ENCODE measurements at places on chromosomes 1 and 21.
A peak's percentile ranks its signal among the peaks of the same experiment; 100 is the strongest.

GRCh38 chr1:37655274-37655673 lies 20.6 kb upstream of the RSPO1 start:
- no peak for DNase-seq

- no peak for DNase-seq
These were observed 151.8 kb downstream of the MIS18A start for GRCh38 chr21:32127081-32127480.

DNA sequence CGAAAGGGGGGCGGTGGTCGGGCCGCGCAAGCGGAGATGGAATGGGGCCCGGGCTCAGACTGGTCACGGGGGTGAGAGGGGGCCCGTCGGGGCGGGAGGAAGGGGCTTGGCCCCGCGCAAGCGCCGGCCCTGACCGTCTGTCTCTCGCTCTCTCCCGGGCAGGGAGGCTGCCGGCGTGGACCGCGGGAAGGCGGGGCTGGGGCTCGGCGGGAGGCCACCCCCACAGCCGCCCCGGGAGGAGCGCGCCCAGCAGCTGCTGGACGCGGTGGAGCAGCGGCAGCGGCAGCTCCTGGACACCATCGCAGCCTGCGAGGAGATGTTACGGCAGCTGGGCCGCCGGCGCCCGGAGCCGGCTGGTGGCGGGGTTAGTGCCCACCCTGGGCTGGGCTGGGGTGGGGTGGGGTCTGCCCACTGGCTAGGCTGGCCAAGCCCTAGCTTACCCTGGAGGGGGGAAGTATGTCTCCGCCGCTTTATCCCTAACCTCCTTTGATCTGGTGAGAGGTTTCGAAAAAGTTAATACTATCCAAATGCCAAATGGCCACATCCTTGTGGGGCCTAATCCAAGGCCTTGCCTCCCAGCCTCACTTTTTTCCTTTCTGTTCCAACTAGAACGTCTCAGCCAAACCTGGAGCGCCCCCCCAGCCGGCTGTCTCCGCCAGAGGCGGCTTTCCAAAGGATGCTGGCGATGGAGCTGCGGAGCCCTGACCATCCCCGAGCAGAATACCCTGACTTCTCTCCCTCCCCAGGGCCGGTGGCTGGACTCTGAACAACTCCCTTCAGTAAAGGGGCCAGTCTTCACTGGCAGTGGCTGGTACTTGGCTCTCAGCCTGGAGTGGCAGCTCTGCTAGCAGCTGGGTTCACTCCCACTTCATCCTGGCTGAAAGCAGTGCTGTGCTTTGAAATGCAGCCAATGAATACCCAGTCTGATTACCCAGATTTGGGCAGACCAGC lies 636 bp upstream of the YRDC start:
- DNase-seq = peak; percentile 63

- DNase-seq = no peak
These were observed 50.6 kb downstream of the LMO4 start for GRCh38 chr1:87379306-87379705.

DNA sequence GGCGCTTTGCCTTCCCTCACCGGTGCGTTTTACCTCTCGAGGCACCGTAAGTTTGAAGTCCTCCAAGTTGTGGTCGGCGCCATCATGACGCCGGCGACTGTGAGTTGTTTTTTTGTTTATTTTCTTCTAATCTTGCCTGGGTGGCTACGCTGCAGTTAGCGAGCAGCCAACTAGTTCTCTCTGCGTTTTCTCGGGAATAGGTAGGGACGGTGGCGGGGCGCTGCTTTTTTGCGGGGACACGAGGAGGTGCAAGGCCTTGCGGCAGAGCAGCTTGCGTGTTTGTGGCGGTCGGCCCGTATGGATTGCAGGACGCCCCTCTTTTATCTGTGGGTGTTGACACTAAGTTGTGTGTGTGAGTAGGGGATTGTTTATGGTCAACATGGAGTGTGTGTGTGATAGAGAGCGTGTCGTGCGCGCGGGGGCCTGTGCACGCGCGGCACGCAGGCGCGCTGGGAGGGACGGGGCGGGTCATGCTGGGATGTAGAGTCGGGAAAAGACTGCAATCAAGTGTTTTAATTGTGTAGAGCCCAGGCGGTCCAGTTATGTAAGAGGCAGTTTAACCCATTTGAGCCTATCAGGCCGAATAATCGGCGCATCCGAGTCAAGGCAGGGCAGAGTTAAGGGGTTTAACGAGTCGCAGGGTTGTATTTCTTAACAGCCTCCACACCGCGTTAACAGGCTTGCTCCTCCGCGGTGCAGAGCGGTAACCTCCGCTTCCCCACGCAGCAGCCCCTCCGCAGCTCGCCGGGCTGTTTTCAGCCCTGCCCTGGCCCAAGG lies 1.2 kb upstream of the NEGR1 start:
- DNase-seq = peak; percentile 11

DNA sequence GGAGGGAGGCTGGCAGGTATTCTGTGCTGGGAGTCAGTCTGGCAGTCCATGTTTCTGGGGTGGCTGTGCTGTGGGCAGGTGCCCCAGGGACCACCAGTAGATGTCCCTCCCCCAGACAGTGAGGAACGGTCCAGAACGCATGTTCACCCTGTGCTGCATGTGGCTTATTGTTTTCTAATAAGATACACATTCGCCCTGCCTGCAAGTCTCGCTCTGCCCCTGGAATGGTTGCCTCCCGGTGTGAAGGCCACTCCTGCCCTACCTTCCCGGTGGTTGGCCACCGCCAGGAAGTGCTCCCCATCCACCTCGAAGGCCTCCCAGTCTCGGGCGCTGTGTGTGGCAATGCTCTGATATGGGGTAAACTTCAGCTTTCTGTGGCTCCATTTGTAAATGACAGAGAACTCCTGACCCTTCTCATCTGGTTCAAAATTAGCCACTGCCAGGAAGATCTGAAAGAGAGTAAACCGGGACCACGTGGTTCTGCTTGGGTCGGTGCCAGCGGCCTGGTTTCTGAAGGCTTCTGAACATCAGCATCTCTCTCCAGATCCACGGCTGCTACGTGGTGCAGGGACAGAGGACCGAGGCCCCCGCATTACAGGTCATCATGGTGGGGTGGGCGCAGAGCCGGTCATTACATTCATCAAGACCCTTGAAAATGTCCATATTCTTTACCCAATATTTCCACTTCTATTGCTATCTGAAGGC lies 14.5 kb downstream of the KRTAP10-1 start:
- DNase-seq = no peak

DNA sequence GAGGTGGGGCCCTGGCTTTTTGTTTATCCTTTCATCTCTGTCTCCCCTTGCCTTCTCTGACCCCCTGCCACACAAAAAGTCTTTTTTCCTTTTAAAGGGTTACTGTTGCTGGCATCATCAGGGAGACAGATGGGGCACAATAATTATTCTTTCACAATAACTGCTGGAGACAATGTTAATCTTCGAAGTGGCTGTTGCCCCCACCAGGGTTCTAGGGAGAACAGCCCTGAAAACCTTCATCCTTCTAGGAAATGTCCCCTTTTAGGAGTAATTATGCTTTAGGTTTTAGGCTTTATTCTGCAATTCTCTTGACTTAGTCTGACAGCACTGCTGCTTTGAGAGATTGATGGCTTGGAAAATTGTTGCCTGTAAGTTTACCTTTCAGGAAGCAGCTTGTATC lies 150.0 kb downstream of the NOS1AP start:
- no peak for DNase-seq

DNA sequence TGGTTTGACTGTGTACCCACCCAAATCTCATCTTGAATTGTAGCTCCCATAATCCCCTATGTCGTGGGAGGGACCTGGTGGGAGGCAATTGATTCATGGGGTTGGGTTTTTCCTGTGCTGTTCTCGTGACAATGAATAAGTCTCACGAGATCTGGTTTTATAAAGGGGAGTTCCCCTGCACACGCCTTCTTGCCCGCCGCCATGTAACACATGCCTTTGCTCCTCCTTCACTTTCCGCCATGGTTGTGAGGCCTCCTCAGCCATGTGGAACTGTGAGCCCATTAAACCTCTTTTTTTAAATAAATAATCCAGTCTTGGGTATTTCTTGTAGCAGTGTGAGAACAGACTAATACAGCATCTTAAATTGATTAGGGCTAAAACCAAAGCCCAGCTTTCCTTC lies 22.6 kb upstream of the RERE start:
- DNase-seq = no peak
